ENCODE measurements at places on chromosomes 1 and 21. TPM values are rescaled to one million over a fixed set of nuclear protein-coding genes. Genes with fewer than 3 reads are reported as not detected.
A peak's percentile ranks its signal among the peaks of the same experiment; 100 is the strongest.

- H3K4me3 ChIP-seq: no peak overlapping the region
- H3K27ac ChIP-seq: no peak overlapping the region
- DNase-seq: no peak
- no peaks in the 10 kb centered on the region for H3K27me3 ChIP-seq
- H3K36me3 ChIP-seq: no peaks in the 10 kb centered on the region
- H3K4me1 ChIP-seq: no peaks in the 10 kb centered on the region
Measured at GRCh38 chr1:203408486-203409481, 57.9 kb upstream of the FMOD start.

DNA sequence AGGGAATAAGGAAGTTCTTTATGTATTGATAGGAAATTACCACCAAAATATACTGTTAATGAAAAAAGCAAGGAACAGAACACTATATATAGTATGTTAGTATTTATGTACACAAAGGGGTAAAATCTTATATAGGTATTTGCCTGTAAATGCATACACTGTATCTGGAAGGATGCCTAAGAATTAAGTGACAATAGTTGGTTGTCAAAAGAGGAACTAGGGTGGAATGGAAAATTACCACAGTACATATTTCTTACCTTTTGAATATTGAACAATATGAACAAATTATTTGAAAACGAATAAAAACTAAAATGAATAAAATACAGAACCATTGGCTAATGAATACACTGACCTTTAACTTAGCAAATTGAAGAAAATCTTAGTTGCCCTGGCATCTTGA, 13.6 kb downstream of the ARPC5 start:
- H3K4me1 ChIP-seq: peaks cover 4% of the 10 kb centered on the region
- H3K27ac ChIP-seq: peak overlapping the region; percentile 14
- no peaks in the 10 kb centered on the region for H3K27me3 ChIP-seq
- no peak for DNase-seq
- no peak overlapping the region for H3K4me3 ChIP-seq
- H3K36me3 ChIP-seq: peaks cover 11% of the 10 kb centered on the region

DNA sequence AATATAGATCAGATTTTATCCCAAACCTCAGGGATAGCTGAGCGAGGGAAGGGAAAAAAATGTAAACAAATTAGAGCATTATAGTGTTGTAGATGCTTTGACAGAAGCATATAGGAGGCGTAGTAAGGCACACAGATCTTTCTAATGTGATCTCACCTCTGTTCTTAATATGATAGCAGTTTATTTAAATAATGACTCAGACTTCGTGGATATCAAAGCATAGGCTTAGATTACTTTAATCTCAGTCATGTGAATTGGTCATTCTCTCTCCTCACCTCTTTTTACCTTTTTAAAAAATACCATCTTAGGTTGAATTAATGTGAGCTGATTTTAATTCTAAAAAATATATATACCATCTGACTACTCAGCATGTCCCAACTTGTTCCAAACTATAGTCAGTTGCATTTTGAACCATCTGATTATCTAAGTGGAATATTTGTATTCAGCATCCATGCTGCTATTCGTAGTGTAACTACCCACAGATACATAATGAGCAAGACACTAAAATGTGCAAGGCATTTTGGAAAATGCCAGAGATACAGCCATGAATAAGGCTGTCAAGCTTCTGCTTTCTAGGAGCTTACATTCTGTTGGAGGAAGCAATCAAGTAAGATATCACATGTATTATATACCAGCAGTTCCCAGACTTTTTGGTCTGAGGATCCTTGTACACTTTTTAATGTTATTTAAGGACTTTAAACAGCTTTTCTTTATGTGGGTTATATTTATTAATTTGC, 76.7 kb downstream of the OSBPL9 start:
- H3K4me3 ChIP-seq: no peak overlapping the region
- H3K4me1 ChIP-seq: no peaks in the 10 kb centered on the region
- H3K36me3 ChIP-seq: no peaks in the 10 kb centered on the region
- no peaks in the 10 kb centered on the region for H3K27me3 ChIP-seq
- DNase-seq: no peak

The KIF14 gene
- total RNA-seq: 16.2 TPM

The PLD5 gene
- not detected for total RNA-seq

DNA sequence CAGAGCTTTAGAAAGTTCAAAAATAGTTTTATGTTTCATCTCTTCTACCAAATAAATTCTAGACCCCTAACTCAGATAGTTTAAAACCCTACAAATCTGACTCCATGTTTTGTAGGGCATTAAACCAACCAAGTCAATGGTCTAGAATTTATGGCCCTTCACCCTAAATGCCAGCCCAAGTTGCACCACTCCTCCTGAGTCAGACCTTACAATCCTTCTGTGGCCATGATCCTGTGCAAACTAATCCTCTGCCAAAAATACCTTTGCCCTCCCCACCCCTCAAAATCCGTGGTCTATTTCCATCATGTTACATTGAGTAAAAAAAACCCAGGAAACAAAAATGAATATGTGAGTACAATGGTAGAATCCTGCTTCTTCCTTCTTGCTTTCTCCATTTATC, 179.3 kb downstream of the NR5A2 start:
- no peak overlapping the region for H3K27ac ChIP-seq
- H3K4me1 ChIP-seq: no peaks in the 10 kb centered on the region
- DNase-seq: no peak

The FGGY gene
- 10.4 TPM for total RNA-seq

GRCh38 chr1:154219541-154219940, 1.2 kb upstream of the UBAP2L start:
- DNase-seq: no peak
- H3K27ac ChIP-seq: peak overlapping the region; percentile 99
- peaks cover 9% of the 10 kb centered on the region for H3K36me3 ChIP-seq
- peak overlapping the region; percentile 95 for H3K4me3 ChIP-seq
- peaks cover 45% of the 10 kb centered on the region for H3K4me1 ChIP-seq
- no peaks in the 10 kb centered on the region for H3K27me3 ChIP-seq

DNA sequence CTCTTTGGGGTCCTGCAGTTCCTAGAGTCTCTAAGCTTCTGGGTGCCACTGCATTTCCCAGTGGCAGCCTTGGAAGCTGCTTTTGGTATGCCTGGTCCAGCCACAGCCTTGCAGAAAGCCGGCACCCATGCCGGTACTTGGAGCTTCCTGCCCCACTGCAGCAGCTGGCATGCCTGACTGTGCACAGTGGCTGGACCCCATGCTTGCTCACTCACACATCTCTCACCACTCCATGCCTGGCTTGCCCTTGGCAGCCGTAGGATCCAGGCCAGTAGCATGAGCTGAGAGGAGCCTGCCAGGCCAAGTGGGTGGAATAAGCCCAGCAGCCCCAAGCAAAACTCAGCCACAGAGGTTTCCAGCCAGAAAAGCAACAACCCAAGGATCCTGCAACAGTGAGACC, 20.3 kb upstream of the FNBP1L start:
- H3K27ac ChIP-seq: no peak overlapping the region
- no peak overlapping the region for H3K4me3 ChIP-seq
- no peaks in the 10 kb centered on the region for H3K27me3 ChIP-seq
- H3K4me1 ChIP-seq: no peaks in the 10 kb centered on the region
- H3K36me3 ChIP-seq: no peaks in the 10 kb centered on the region
- DNase-seq: no peak

DNA sequence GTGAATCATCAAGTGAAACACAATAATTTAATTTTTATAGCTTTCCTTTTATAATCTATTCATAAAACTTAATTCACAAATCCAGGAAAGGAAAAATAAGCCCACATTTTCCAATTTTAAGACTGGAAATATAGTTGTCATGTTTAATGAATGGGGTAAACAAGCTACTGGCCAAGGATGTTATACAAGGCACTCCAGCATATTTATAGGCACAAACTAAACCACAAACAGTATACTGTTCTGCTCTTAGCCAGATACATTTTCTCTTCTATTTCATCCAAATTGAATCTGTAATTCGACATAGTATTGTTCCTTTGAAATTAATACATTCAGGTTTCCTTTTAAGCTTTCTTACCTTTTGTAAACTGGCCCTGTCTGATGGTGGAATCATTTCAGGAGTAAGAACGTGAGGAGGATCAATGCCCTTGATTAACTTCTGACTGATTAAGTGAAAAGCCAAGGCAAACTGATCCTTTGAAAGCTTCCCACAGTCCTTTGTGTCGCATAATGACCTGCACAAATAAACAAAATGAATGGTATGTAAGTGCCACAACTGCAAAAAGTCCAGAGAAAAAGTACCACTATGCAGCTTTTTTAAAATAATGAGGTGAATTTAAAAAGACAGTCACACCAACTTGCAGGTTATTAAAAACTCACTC, 74.4 kb downstream of the EPS15 start:
- H3K36me3 ChIP-seq: no peaks in the 10 kb centered on the region
- DNase-seq: no peak
- no peaks in the 10 kb centered on the region for H3K27me3 ChIP-seq
- H3K4me1 ChIP-seq: peaks cover 7% of the 10 kb centered on the region

The PADI1 gene
- total RNA-seq: not detected

The RCSD1 gene
- total RNA-seq: 153 TPM

GRCh38 chr1:245079021-245079609, 75.7 kb upstream of the KIF26B start:
- H3K27ac ChIP-seq: no peak overlapping the region
- no peaks in the 10 kb centered on the region for H3K4me1 ChIP-seq
- no peaks in the 10 kb centered on the region for H3K27me3 ChIP-seq
- H3K36me3 ChIP-seq: no peaks in the 10 kb centered on the region

The NHLH1 gene
- 0.27 TPM for total RNA-seq

GRCh38 chr21:37396855-37397254, 30.3 kb downstream of the DYRK1A start:
- peaks cover 60% of the 10 kb centered on the region for H3K4me1 ChIP-seq
- no peaks in the 10 kb centered on the region for H3K36me3 ChIP-seq
- H3K4me3 ChIP-seq: no peak overlapping the region
- DNase-seq: no peak
- H3K27ac ChIP-seq: no peak overlapping the region
- no peaks in the 10 kb centered on the region for H3K27me3 ChIP-seq

DNA sequence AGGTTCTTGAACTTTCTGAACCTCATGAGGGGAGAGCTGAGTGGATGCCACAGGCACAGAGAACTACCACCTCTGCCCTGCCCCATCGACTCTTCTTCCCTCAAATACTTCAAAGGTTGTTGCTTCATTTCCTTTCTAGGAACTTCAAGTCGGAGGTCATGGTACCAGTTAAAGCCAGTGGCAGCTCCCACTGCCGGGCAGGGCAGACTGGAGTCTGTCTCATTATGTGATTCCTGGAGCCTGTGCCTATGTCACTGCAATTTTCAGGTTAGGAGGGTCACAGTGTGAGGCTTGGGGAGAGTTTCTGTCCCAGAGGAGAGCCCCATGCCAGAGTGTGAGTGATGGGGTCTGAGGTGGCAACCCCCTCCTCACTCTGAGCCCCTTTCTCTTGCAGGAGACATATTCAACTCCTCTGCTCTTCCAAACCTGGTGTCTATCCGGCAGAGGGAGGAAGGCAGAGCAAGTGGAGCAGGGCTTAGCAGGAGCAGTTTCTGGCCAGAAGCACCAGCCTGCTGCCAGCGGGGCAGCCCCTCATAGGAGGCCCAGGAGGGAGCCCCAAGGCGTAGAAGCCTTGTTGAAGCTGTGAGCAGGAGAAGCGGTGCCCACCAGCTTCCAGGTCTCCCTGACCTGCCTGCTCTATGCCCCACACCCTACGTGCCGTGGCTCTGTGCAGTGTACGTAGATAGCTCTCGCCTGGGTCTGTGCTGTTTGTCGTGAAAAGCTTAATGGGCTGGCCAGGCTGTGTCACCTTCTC, 29.3 kb downstream of the CAMK1G start:
- no peak overlapping the region for H3K27ac ChIP-seq
- no peaks in the 10 kb centered on the region for H3K27me3 ChIP-seq
- no peak overlapping the region for H3K4me3 ChIP-seq

GRCh38 chr1:213303286-213303685, 252.2 kb downstream of the RPS6KC1 start:
- DNase-seq: no peak
- no peak overlapping the region for H3K27ac ChIP-seq
- H3K4me3 ChIP-seq: no peak overlapping the region
- no peaks in the 10 kb centered on the region for H3K27me3 ChIP-seq
- H3K36me3 ChIP-seq: no peaks in the 10 kb centered on the region

DNA sequence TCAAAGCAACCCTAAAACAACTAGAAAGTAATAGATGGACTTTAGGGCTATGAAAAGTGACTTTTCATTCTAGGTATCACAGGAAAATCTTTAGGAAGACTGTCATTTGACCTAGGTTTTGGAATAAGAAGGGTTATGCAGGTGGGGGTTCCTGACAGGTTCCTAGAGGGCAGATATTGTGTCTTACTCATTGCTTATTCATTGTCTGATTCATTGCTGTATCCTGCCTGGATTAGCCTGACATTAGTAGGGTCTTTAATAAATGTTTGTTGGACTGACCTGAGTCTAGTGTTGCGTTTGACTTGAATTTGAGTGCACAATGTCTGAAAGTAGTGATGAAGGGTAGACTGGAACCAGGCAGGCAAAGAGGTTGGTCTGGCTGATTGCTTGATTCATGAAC, 6.0 kb downstream of the FNBP1L start:
- DNase-seq: no peak
- peaks cover 23% of the 10 kb centered on the region for H3K27me3 ChIP-seq
- no peak overlapping the region for H3K4me3 ChIP-seq
- H3K27ac ChIP-seq: no peak overlapping the region
- H3K4me1 ChIP-seq: peaks cover 6% of the 10 kb centered on the region

- H3K4me1 ChIP-seq: no peaks in the 10 kb centered on the region
- no peaks in the 10 kb centered on the region for H3K27me3 ChIP-seq
- H3K36me3 ChIP-seq: no peaks in the 10 kb centered on the region
- no peak overlapping the region for H3K4me3 ChIP-seq
Measured at GRCh38 chr1:16117936-16118335, 37.9 kb downstream of the EPHA2 start.

The S100A16 gene
- total RNA-seq: not detected

GRCh38 chr1:169779970-169780369, 14.7 kb downstream of the METTL18 start:
- no peak overlapping the region for H3K4me3 ChIP-seq
- no peak overlapping the region for H3K27ac ChIP-seq
- no peaks in the 10 kb centered on the region for H3K36me3 ChIP-seq
- DNase-seq: no peak
- no peaks in the 10 kb centered on the region for H3K4me1 ChIP-seq

GRCh38 chr21:43333298-43334062, 93.5 kb downstream of the SIK1 start:
- H3K4me1 ChIP-seq: no peaks in the 10 kb centered on the region
- no peaks in the 10 kb centered on the region for H3K27me3 ChIP-seq
- no peak for DNase-seq
- H3K27ac ChIP-seq: no peak overlapping the region
- H3K36me3 ChIP-seq: no peaks in the 10 kb centered on the region

DNA sequence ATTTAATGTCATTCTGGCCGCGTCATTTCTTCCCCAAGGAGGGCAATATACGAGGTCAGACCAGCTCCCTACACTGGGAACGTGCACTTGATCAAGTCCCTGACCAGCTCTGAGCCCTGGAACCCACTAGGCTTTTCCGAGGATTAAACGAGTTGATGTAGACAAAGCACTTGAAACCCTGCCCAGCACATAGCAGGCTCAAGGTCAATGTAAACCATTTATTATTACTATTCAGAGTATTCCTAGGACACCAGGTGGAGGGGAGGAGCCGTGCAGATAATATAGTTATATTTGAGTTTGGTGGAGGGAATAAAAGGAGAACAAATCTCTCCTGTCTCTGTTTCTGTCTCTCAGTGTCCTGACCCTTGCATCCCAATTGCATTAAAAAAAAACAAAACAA, 174.1 kb upstream of the IGSF21 start:
- H3K4me3 ChIP-seq: no peak overlapping the region
- no peak for DNase-seq
- H3K27ac ChIP-seq: no peak overlapping the region
- no peaks in the 10 kb centered on the region for H3K4me1 ChIP-seq

GRCh38 chr1:116255486-116256285, 117.4 kb upstream of the ATP1A1 start:
- H3K4me3 ChIP-seq: no peak overlapping the region
- no peaks in the 10 kb centered on the region for H3K27me3 ChIP-seq
- DNase-seq: no peak
- H3K36me3 ChIP-seq: no peaks in the 10 kb centered on the region

All from naive thymus-derived CD4-positive, alpha-beta T cell (primary cell).